ENCODE measurements at places on chromosomes 3 and 15.
A peak's percentile ranks its signal among the peaks of the same experiment; 100 is the strongest.

DNA sequence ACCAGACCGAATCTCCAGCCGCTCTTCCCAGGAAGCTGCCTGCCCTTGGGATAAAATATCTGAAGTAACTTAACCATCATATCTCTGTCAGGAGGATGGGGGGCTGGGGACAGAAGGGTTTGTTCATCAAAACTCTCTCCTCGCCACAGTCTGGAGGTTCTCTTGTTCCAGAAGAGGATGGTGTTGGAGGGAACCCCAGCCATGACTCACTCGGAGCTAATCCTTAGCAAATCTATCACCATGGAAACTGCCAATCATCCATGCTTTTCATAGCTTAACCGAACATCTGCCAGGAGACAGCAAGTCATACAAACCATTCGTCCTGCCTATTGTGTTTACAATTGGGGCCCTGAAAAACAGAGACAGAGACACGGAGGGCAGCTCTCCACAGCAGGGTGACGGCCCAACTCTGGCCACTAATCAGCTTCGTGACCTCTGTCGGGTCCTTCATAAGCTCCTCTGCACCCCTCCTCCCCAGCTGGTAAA is 73.8 kb upstream of the HEG1 start:
- DNase-seq = peak; percentile 89

DNA sequence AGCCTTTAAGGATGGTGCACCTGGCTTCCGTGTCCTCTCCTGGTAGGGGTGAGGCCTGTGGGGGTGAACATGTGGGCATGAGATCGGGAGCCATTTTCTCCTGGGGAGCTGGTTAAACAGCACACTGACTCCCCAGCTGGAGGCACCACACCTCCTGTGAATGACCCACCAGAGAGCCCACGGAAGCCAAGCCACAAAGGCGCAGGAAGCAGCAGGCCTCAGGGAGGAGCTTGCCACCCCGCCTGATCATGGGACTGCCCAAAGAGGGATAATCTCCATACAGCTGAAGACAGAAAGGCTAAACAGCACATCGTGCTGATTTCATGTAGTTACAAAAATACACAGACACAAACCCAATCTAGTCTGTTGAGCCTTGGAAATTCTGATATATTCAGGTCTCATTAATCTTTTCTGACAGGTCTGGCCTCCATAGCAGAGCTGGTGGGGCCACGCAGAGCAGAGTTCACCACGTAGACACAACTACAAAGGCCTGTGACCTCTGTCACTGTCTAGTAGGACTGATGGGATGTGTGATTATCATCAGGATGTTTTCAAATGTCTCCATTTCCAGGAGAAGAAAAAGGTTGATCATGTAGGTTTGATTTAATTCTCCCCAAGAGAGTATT is 75.2 kb downstream of the DUT start:
- DNase-seq = no peak

- no peak for DNase-seq
Observed at GRCh38 chr3:137509354-137510045, 254.6 kb upstream of the SOX14 start.

- no peak for DNase-seq
Observed at GRCh38 chr3:48970586-48970985, 19.5 kb upstream of the P4HTM start.

GRCh38 chr15:56491110-56491722 is 26.3 kb upstream of the MNS1 start:
- DNase-seq = peak; percentile 80

- DNase-seq = no peak
Observed at GRCh38 chr15:25693321-25694238, 169.5 kb downstream of the ATP10A start.

DNA sequence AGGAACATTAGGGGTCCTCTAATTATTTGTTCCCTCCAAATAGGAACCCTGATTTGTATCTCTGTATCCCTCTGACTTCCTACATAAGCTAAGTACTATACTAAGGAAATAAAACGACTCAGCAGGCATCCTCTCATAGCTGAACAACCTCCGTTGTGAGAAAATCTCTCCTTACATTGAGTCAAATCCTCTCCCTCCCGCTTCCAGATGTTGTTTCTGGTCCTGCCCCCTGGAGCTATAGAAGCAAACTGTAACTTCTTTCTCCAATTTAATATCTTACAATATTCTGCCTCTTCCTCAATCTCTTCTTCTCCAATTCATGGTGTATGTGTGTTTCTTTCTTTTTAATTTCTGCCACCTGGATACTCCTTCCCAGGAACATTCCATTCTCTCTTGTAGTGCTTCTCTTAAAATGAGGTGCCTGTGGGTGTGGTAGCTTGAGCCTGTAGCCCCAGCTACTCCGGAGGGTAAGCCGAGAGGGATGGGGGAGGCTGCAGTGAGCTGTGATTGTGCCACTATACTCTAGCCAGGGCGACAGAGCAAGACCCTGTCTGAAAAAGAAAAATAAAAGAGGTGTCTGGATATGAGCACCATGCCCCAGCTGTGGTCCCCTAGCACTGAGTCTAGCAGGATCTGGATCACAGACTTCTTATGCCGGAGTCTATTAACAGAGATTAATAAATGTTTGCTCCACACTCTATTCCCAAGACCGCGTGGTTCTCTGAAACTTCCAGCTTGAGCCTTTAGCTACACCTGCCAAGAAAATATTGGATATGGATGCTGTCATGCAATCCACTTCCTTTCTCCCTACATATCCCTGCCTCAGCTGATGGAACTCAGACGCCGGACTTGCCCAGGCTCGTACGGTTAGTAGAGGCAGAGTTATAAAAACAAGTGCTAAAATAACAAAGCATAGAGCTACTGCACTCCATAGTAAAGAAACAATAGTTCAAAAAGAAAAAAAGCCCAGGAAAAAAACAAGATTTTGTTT is 42.9 kb upstream of the NEO1 start:
- DNase-seq = peak; percentile 16

- DNase-seq = no peak
Observed at GRCh38 chr3:182172534-182172933, 460.8 kb downstream of the SOX2 start.

GRCh38 chr15:98722209-98722608 is 73.9 kb downstream of the IGF1R start:
- no peak for DNase-seq

GRCh38 chr3:123792473-123793201 is 91.5 kb downstream of the MYLK start:
- no peak for DNase-seq

DNA sequence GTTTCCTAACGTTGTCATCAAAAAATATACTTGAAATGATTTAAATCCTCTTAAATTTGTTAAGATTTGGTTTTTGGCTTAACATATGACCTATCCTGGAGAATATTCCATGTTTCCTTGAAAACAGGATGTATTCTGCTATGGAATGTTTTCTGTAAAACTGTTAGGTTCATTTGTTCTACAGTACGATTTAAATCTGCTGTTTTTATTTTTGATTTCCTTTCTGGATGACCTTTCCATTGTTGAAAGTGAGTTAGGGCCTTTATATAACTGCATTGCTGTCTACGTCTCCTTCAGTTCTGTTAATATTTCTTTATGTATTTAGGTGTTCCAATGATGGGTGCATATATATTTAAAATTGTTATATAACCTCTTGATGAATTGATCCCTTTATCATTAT is 465.3 kb upstream of the ALCAM start:
- DNase-seq = no peak

DNA sequence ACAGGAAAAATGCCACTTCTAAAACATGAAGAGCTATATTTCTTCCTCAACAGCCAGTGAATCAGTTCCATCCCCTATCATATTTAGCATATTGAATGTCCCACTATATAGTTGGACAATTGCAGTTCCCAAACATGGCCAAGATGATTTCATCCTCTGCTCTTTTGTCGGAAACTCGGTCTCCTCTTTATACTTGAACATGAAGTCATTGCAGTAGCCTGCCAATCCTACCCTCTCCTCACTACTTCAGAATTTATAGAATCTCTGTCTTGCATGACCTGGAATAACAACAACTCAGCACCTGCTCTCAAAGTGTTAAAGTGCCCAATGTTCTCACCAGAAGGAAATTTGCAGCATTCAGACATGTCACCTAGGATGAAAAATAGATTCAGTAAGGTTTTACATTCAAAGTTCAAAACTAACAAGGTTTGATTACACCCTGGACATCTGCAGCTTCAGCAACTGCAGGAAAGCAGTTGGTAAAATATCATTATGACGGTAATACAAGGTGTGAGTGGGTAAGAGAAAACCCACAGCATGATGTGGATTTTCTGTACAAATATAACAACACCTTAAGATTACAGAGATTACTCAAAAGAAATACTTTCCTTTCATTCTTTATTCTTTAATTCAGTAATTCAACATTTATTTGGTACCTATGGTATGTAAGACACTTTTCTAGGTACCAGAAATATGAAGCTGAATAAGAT is 52.5 kb downstream of the TP63 start:
- no peak for DNase-seq

- DNase-seq = no peak
Observed at GRCh38 chr15:63238796-63239195, 38.6 kb upstream of the APH1B start.

DNA sequence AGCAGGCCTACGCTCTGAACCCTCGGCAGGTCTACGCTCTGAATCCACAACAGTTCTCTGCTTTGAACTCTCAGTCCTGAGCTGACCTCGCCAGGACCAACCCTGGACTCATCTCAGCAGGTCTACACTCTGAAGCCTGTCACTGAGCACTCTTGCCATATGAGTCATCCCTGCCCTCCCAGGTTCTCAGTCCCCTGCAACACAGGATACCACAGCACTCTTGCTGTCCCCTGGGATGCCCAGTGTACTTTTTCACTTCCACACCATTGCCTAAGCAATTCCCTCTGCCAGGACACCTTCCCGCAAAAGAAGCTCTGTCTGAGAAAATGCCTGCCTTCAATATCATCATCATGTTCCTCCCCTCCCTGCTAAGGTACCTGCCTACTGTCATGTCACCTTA is 42.0 kb downstream of the NUP210 start:
- no peak for DNase-seq

- no peak for DNase-seq
Observed at GRCh38 chr3:146221276-146221675, 29.6 kb downstream of the PLSCR4 start.

DNA sequence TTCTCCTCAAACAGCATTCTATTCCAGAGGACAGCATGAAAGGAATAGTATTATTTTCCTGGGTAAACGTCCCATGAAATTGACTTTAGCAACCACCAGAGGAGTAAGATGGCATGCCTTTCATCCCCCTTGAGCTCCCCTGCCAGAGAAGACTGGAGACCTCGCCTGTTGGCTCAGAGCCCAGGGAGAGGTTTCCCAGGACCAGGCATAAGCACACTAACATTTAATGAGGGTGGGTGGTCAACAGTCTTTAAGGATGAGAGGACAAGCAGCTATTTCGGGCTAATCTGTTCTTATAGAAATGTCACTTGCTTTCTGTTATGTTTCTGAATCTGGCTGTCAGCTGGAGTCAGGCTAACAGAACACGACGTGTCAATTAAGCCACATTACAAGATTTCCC is 390.5 kb downstream of the GABRG3 start:
- no peak for DNase-seq

DNA sequence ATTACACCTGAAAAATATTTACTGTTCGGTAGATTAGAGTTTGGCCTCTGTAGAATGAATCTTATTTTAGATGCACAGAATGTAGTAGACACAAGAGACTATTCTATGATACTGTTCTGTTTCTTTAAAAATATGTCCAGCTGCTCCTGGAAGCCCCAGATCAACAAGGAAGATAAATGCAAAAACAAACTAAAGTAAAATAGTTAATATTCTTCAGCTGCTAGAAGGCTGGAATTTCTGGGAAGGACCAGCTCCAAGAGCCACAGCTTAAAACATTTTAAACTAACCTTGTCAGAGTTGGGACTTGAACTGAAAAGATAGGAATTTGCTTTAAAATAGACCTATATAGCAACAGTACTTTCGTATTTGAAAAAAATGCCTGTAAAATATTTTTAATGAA is 277.9 kb downstream of the PTPRG start:
- no peak for DNase-seq

- no peak for DNase-seq
Observed at GRCh38 chr15:98547275-98547674, 101.1 kb upstream of the IGF1R start.

DNA sequence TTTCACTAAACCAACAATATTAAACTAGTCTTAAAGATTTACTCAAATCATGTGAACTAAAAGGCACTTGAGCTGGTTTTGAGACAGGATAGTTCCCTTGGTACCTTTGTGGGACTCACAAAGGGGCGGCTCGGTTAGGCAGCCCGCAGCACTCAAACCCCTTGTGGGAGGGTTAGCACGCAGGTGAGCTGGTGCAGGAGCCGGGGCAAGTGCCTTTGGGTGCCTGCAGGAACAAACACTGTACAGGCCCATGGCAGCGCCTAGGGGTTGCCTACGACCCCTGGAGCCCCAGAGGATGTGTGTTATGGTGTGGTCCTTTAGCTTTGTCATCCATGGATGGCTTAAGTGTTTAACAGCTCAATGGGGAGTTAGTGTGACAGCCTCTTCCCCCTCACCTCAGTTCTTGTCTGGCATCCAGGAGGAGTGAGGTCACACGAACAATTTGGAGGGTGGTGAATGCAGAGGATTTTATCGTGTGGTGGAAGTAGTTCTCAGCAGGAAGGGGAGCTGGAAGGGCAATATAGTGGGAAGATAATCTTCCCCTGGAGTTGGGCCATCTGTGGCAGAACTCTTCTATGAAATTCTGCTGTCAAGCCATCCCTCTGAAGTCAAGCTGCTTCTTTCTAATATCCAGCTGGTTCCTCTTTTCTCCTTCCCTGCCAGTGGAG is 470.9 kb downstream of the RBMS3 start:
- DNase-seq = no peak

DNA sequence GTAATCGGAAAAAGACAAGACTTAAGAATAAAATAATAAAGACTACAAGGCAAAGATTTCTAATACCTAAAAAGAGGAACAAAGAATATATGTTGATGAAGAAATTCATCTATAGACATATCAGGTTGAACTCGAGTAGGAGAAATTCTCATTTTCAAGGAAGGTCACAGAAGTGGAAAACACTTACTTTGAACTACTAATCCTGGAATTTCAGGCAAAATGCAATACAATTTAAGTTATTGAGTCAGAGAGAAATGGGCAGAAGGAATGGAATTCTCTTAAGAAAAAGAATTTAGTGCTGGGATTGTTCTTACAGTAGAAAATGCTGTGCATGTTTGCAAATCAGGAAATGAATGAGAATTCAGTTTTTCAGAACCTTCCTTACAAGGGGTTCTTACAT is 135.9 kb upstream of the TGFBR2 start:
- no peak for DNase-seq

- DNase-seq = no peak
Observed at GRCh38 chr15:98292442-98293240, 332.1 kb downstream of the ARRDC4 start.

GRCh38 chr15:85689729-85690128 is 105.0 kb downstream of the KLHL25 start:
- no peak for DNase-seq

DNA sequence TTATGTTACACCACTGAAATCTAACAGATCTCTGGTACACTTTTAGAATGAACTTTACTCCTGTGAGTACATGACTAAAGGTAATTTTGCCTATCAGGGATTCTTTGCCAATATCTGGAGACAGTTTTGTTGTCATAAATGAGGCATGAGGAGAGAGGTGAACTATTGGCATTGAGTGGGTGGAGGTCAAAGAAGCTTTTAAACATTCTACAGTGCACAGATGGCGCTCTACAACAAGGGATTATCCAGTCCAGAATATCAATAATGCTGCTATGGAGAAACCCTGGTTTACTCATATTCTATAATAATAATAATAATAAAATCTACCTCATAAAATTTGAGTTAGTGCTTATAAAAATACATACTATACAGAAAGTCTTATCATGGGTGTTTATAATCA is 702.3 kb downstream of the SI start:
- DNase-seq = peak; percentile 48
